Activated naive CD8-positive, alpha-beta T cell treated with anti-CD3 and anti-CD28 coated beads for 36 hours (primary cell): ENCODE measurements at places on chromosomes 16 and 17. TPM values are rescaled to one million over a fixed set of nuclear protein-coding genes. Genes with fewer than 3 reads are reported as not detected.
A peak's percentile ranks its signal among the peaks of the same experiment; 100 is the strongest.

GRCh38 chr17:45334701-45335677, 18.2 kb upstream of the MAP3K14 start:
- no peak for DNase-seq

DNA sequence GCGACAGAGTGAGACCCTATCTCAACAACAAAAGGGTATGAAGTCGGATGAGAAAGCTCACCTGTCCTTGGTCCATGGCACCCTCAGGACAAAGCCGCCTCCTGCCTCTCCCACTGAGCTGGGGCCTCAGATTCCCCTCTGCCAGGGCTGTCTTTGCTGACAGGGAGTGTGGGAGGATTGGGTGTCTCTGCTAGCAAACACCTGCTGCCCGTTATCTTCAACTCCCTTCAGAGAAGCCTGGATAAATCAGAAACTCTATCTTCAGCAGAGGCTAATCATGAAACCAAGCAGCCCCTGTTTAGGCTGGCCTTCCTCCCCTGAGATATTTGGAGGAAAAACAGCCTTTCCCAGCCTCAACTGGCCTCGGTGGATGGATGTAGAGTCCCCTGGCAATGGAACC, 36.3 kb upstream of the CDH1 start:
- no peak for DNase-seq

GRCh38 chr16:77304877-77305276, 105.7 kb downstream of the SYCE1L start:
- DNase-seq, result no peak

- DNase-seq, result no peak
Measured at GRCh38 chr16:65102326-65102725, 19.5 kb downstream of the CDH11 start.

The CACNA1H gene
- 0.35 TPM for total RNA-seq

- peak; percentile 94 for DNase-seq
Measured at GRCh38 chr16:80540516-80541305, at the start of gene DYNLRB2. Gene DYNLRB2 (plus strand): TSS chr16:80540993. CDS start chr16:80541077, 84 bp downstream.

DNA sequence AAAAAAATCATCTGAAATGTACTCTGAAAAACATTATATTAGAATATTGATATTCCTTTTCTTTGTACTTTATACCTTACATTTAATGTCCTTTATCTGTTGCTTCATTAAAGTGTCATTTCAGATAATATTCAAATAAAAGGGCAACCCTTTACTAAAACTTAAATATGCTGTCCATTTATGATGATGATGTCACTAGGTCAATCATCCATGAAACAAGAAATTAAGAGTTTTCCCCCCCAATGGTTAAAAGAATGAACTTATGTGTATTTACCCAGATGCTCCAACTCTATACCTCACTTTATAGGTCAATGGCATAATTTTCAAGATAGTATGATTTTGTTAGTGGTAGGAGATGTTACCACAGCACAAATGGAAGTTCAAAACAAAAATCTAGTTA, 15.3 kb downstream of the APPBP2 start:
- DNase-seq, result no peak

DNA sequence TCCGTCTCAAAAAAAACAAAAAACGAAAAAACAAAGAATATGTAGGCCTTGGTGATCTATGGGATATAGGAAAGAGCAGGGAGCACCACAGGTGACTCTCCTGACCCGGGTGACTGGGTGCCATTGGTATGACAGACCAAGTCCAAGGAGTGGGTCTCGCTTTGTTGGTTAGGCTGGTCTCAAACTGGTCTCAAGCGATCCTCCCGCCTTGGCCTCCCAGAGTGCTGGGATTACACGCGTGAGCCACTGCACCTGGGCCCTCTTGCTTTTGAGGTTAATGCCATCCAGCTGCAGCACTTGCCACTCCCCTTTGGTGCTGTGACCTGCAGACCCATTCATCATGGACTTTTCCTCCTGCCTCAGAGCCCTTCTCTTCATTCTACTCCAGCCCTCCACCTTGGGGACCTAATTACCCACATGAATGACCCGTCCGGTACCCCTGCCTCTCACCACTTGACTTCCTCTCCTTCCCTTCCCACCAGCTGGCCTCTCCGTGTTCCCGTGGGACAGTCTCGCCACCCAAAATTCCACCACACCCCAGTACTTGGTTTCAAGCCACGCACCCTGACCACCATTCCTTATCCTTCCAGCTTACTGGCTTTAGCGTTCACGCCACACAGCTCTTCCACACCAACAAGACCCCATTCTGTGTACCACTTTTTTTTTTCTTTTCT, 3.2 kb upstream of the UBE2G1 start:
- DNase-seq, result no peak

DNA sequence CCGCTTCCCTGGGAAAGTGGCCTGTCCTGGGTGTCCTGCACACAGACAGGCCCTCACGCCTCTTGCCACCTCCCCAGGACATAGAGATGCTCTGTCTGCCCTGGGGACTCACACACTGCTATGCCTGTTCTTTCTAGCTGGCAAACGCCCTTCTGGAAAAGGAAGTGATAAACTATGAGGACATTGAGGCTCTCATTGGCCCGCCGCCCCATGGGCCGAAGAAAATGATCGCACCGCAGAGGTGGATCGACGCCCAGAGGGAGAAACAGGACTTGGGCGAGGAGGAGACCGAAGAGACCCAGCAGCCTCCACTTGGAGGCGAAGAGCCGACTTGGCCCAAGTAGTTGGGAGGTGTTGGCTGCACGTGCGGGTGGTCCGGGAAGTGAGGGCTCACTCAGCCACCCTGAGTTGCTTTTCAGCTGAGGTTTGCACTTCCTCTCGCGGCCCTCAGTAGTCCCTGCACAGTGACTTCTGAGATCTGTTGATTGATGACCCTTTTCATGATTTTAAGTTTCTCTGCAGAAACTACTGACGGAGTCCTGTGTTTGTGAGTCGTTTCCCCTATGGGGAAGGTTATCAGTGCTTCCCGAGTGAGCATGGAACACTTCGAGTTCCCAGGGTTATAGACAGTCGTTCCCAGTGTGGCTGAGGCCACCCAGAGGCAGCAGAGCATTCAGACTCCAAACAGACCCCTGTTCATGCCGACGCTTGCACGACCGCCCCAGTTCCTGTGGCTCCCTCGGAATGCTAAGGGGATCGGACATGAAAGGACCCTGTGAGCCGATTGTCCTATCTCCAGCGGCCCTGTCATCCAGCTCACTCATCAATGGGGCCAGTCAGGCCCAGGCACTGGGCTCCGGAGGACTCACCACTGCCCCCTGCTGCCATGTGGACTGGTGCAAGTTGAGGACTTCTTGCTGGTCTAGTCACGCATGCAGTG, 3.5 kb upstream of the RPL13 start:
- DNase-seq, result peak; percentile 82

DNA sequence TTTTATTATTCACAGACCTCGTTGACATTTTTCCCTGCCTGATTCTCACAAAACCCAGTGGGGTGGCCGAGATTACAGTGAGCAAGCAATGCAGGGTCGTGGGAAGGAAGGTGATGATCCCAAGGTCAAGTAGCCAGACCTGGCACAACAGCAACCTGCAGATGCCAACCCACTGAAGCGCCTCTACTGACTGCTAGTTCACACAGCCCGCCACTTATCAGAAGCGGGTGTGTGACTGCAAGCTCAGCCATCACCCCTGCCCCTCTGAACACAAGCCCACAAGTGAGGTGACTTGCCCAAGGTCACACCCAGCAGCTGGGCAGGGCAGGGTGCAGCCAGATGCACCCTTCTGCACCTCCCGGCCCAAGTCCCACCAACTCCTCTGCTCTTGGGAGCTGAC, 7.1 kb downstream of the TFAP4 start:
- no peak for DNase-seq

GRCh38 chr17:40219594-40220338, 662 bp downstream of the WIPF2 start:
- DNase-seq, result peak; percentile 27

DNA sequence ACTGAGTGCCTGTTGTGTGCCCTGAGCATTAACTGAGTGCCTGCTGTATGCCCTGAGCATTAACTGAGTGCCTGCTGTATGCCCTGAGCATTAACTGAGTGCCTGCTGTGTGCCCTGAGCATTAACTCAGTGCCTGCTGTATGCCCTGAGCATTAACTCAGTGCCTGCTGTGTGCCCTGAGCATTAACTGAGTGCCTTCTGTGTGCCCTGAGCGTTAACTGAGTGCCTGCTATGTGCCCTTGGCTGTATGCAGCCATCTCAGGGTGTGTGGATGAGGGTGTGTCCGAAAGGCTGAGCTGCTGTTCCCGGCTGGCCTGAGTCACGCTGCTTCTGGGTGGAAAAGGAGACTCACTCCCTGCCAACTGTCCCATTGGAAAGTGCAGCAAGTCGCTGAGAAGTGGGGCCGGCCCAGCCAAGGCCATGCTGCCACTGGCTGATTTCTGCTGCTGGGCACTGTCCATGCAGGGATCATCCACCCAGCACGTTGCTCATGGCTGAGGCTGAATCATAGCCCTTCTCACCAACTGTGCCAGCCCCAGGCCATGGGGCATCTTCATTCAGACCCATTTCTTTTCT, 113.8 kb downstream of the OR1D5 start:
- no peak for DNase-seq

The TMEM231 gene
- 4.4 TPM for total RNA-seq

DNA sequence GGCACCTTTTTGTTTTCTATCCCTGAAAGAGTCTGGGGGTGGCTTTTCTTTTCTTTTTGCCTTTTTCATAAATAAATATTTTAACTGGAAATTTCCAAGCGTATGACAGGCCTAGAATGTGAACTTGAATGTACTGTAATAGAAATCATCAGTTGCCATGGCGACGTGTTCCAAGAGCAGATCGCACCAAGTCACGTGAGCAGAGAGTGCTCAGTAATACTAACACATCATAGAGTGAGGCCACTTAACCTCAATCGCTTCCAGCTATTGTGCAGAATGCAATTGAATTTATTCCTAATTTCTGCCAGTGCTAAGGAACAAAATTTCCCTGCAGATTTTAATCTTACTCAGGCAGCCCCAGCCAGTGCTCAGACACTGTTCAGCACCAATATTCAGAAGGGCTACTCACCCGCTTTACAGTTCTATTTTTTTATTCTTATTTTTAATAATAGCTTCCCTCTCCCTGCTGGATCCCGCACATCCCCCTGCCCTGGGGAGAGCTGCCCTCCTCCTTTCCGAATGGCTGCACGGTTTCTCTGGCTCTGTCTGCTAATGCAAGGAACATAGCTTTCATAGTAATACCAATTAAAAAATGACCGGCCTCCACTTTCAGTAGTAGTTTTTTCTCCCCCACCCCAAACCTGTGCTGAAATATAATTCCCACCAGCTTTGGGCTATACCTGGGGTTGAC, 26.2 kb upstream of the PMFBP1 start:
- DNase-seq, result no peak

The CEMP1 gene
- not detected for total RNA-seq

DNA sequence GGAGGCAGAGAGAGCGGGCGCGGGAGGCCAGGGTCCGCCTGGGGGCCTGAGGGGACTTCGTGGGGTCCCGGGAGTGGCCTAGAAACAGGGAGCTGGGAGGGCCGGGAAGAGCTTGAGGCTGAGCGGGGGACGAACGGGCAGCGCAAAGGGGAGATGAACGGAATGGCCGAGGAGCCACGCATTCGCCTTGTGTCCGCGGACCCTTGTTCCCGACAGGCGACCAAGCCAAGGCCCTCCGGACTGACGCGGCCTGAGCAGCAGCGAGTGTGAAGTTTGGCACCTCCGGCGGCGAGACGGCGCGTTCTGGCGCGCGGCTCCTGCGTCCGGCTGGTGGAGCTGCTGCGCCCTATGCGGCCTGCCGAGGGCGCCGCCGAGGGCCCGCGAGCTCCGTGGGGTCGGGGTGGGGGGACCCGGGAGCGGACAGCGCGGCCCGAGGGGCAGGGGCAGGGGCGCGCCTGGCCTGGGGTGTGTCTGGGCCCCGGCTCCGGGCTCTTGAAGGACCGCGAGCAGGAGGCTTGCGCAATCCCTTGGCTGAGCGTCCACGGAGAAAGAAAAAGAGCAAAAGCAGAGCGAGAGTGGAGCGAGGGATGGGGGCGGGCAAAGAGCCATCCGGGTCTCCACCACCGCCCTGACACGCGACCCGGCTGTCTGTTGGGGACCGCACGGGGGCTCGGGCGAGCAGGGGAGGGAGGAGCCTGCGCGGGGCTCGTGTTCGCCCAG, 1.2 kb upstream of the CBX4 start:
- DNase-seq, result peak; percentile 37

DNA sequence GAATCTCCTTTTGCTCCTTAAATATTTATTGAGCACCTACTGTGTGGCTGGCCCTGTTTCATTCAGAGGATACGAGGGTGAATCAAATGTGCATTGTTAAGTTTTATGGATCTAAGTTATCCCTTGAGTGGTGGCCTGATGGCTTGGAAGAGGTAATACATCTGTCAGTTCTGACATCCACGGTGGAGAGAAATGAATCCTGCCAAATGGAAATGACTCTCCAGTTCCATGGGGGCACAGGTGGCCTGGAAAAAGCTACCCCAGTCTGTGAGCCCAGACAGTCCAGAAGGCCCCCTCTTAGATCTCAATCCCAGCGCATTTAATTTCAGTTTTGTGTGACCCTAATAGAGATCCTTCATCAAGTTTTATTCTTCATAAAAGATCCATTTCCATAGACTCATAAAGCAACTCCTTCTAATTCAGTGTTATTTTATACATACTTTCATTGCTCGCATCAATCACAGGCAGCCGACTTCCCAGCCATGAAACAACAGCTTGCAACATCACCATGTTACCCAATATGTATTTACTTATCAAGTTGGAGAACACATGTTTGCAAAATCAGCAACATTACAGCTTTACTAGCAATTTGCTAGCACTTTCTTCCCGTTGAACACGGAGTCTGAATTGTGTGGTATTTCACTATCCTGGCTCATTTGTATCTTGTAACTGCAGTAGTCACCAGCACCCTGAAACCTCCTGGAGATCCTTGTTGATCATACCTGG, 334.8 kb upstream of the HSBP1 start:
- no peak for DNase-seq

- DNase-seq, result no peak
Measured at GRCh38 chr16:11056090-11056992, 112.0 kb downstream of the CLEC16A start.

The CACNG5 gene
- not detected for total RNA-seq

The MRPS7 gene
- total RNA-seq, result 93.5 TPM

The SLC5A11 gene
- total RNA-seq, result 0.10 TPM

The KRT14 gene
- not detected for total RNA-seq

DNA sequence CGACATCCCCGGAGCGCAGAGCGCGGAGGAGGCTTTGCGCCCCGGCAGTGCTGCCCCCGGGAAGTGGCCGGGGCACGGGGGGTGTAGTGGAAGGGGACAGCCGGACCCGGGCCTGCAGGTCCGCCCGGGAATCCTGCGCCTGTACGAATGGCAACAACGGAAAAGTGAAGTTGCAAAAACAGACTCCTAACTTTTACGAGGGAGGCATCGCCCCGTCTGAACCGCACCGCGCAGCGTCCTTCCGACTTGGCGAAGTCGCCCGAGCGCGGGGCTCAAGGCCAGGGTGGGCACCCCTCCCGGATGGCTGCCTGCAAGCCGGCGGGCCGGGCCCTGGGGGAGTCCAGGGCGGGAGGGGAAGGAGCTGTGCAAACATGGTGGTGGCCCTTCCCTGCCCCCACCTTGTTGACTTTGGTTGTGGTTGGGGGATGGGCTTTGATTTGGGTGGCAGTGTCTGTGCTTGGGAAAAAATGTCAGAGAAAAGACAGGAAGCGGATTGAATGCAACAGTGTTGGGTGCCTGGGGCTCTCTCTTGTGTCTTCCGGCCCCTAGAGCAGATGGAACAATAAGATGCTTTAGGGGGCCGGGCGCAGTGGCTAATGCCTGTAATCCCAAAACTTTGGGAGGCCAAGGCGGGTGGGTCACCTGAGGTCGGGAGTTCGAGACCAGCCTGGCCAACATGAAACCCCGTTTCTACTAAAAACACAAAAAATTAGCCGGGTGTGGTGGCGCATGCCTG, 675 bp downstream of the RNF213 start:
- DNase-seq, result peak; percentile 66
